ENCODE measurements at places on chromosomes 4 and X. TPM values are rescaled to one million over a fixed set of nuclear protein-coding genes. Genes with fewer than 3 reads are reported as not detected.

GYG2 gene
- 6.2 TPM for total RNA-seq

MAGEC2 gene
- not detected for total RNA-seq

GRCh38 chr4:73439445-73439844 is 3.4 kb downstream of the AFP start:
- H3K36me3 ChIP-seq, result no peaks in the 10 kb centered on the region
- no peak for DNase-seq
- peaks cover 19% of the 10 kb centered on the region for H3K27me3 ChIP-seq

GRCh38 chr4:148225639-148226038 is 216.6 kb downstream of the NR3C2 start:
- H3K36me3 ChIP-seq, result no peaks in the 10 kb centered on the region
- H3K4me1 ChIP-seq, result no peaks in the 10 kb centered on the region
- H3K27ac ChIP-seq, result no peak overlapping the region
- no peaks in the 10 kb centered on the region for H3K27me3 ChIP-seq

GRCh38 chr4:24104158-24104565 is 214.3 kb upstream of the PPARGC1A start:
- H3K4me3 ChIP-seq, result no peak overlapping the region
- peaks cover 31% of the 10 kb centered on the region for H3K4me1 ChIP-seq
- no peaks in the 10 kb centered on the region for H3K27me3 ChIP-seq
- H3K27ac ChIP-seq, result peak overlapping the region; percentile 77
- DNase-seq, result no peak

GRCh38 chrX:134676436-134676835 is 18.2 kb upstream of the PLAC1 start:
- H3K27ac ChIP-seq, result peak overlapping the region; percentile 13
- DNase-seq, result no peak
- H3K36me3 ChIP-seq, result no peaks in the 10 kb centered on the region
- peaks cover 13% of the 10 kb centered on the region for H3K4me1 ChIP-seq
- no peaks in the 10 kb centered on the region for H3K27me3 ChIP-seq
- no peak overlapping the region for H3K4me3 ChIP-seq

DNA sequence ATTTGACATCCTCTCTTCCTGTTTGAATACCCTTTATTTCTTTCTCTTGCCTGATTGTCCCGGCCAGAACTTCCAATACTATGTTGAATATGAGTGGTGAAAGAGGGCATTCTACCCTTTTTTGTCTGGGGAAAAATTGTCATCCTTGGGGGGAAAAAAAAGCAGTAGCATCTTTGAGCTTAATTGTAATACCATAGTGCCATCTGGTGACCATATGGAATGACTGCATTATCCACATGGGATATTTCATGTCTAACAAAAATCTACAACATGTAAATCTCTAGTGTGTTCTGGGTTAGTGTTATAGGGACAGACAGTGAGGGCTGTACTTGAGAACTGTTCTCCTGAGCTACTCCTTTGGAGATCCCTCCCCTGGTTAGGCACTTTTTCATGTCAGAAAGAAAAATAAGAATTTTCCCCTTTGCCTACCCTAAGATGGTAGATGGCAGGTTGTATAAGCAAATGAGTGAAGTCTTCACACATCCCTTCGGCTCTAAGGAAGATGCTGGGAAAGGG is 26.0 kb downstream of the CAPN6 start:
- no peaks in the 10 kb centered on the region for H3K4me1 ChIP-seq
- H3K27ac ChIP-seq, result no peak overlapping the region
- peaks cover 16% of the 10 kb centered on the region for H3K27me3 ChIP-seq
- peak; percentile 15 for DNase-seq
- H3K36me3 ChIP-seq, result no peaks in the 10 kb centered on the region

GRCh38 chr4:82790060-82790660 is 8.4 kb downstream of the SCD5 start:
- no peak for DNase-seq
- H3K27ac ChIP-seq, result no peak overlapping the region
- peaks cover 12% of the 10 kb centered on the region for H3K4me1 ChIP-seq

DNA sequence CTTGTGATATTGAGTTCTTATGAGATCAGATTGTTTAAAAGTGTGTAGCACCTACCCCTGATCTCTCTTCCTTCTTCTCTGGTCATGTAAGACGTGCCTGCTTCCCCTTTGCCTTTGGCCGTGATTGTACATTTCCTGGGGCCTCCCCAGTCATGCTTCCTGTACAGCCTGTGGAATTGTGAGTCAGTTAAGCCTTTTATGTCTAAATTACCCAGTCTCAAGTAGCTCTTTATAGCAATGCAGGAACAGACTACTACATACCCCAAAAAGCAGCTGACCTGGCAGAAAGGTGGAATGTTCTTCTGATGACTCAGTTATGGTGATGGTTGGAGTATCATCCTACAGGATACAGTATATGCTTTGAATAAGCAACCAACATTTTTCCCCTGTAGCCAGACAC is 11.4 kb upstream of the MCUB start:
- peaks cover 14% of the 10 kb centered on the region for H3K36me3 ChIP-seq
- peaks cover 6% of the 10 kb centered on the region for H3K4me1 ChIP-seq
- peak overlapping the region; percentile 47 for H3K27ac ChIP-seq
- peak; percentile 38 for DNase-seq

GRCh38 chrX:149510386-149510785 is 5.3 kb upstream of the IDS start:
- no peak overlapping the region for H3K4me3 ChIP-seq
- H3K36me3 ChIP-seq, result no peaks in the 10 kb centered on the region
- DNase-seq, result peak; percentile 64
- H3K27ac ChIP-seq, result no peak overlapping the region
- H3K4me1 ChIP-seq, result peaks cover 3% of the 10 kb centered on the region
- peaks cover 20% of the 10 kb centered on the region for H3K27me3 ChIP-seq

DNA sequence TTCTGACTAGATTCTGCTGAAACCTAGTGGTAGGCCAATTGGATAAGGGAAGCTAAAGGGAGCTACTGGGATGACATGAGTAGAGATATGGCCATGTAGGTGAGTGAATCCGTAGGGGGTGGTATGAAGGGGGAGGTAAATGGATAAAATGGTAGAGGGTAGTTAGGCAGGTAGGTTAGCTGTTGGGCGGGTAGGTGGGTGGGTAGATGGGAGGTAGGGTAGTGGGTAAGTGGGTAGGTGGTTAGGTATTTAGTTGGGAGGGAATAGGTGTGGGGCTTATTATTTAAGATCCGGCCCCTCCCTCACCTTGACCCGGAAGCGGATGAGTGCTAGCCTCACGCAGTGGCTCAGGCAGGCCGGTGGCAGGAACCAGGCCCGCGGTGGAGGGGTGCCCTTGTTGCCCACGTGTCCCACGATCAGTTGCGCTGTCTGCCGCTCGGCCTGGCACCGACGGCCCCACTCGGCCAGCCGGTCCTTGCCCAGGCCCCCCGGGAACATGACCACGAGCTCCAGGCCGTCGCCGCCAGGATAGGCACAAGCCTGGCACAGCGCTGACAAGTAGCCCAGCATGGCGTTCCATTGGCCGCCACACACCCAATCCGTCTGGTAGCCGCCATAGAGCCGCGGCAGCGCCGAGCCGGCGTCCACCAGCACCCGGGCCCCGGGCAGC is 725 bp downstream of the FAM120C start:
- no peaks in the 10 kb centered on the region for H3K27me3 ChIP-seq
- no peaks in the 10 kb centered on the region for H3K36me3 ChIP-seq
- peak overlapping the region; percentile 37 for H3K27ac ChIP-seq
- peak; percentile 82 for DNase-seq

DNA sequence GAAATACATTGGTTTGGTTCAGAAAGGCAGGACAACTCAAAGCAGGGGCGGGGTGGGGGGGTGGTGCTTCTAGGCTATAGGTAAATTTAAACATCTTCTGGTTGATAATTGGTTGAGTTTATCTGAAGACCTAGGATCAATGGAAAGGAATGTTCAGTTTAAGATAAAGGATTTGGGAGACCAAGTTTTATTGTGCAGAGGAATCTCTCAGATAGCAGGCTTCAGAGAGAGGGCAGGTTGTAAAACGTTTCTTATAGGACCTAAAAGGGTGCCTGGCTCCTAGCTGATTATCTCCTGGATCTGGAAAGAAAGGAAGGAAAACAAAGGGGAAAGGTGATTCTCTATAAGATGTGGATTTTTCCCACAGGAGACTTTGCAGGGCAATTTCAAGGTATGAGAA is 94.0 kb downstream of the TMEM47 start:
- H3K27ac ChIP-seq, result no peak overlapping the region
- no peaks in the 10 kb centered on the region for H3K36me3 ChIP-seq
- no peaks in the 10 kb centered on the region for H3K4me1 ChIP-seq
- DNase-seq, result no peak
- no peak overlapping the region for H3K4me3 ChIP-seq

GRCh38 chrX:46683048-46683447 is 75.9 kb downstream of the SLC9A7 start:
- H3K27me3 ChIP-seq, result peaks cover 4% of the 10 kb centered on the region
- no peaks in the 10 kb centered on the region for H3K4me1 ChIP-seq
- H3K36me3 ChIP-seq, result no peaks in the 10 kb centered on the region
- H3K27ac ChIP-seq, result no peak overlapping the region
- no peak overlapping the region for H3K4me3 ChIP-seq
